ENCODE measurements at places on chromosomes 11 and 22. TPM values are rescaled to one million over a fixed set of nuclear protein-coding genes. Genes with fewer than 3 reads are reported as not detected.

MPZL3 gene
- 0.89 TPM for total RNA-seq

FOSL1 gene
- total RNA-seq = 6.2 TPM

IFITM10 gene
- total RNA-seq = 1.5 TPM

C11orf65 gene
- 1.1 TPM for total RNA-seq

ST14 gene
- total RNA-seq = not detected

APOL3 gene
- total RNA-seq = 9.7 TPM

CALCA gene
- not detected for total RNA-seq

PHETA2 gene
- total RNA-seq = 15.7 TPM

CARD18 gene
- not detected for total RNA-seq

CCDC15 gene
- 1.9 TPM for total RNA-seq

FAM180B gene
- not detected for total RNA-seq

DTX4 gene
- total RNA-seq = 1.8 TPM

DGCR6 gene
- total RNA-seq = 1.8 TPM

MUC5B gene
- total RNA-seq = not detected

CHRM1 gene
- total RNA-seq = not detected

TMEM138 gene
- total RNA-seq = 38.9 TPM

FGF4 gene
- not detected for total RNA-seq

KRTAP5-8 gene
- not detected for total RNA-seq

RGL4 gene
- total RNA-seq = not detected

BCO2 gene
- total RNA-seq = 12.2 TPM

TRPC6 gene
- not detected for total RNA-seq

SPDYC gene
- not detected for total RNA-seq

UBQLNL gene
- total RNA-seq = 0.05 TPM

INS gene
- total RNA-seq = not detected

EXPH5 gene
- total RNA-seq = 0.09 TPM

ETS1 gene
- 41.9 TPM for total RNA-seq

ADAMTS8 gene
- not detected for total RNA-seq
